ENCODE measurements at places on chromosomes 6 and 20. TPM values are rescaled to one million over a fixed set of nuclear protein-coding genes. Genes with fewer than 3 reads are reported as not detected.

- peaks cover 2% of the 10 kb centered on the region for H3K36me3 ChIP-seq
- peaks cover 16% of the 10 kb centered on the region for H3K4me1 ChIP-seq
- H3K27me3 ChIP-seq = no peaks in the 10 kb centered on the region
- DNase-seq = no peak
- no peak overlapping the region for H3K4me3 ChIP-seq
Observed at GRCh38 chr6:138726066-138726756, 47.4 kb upstream of the CCDC28A start.

Gene OPRM1
- not detected for total RNA-seq

DNA sequence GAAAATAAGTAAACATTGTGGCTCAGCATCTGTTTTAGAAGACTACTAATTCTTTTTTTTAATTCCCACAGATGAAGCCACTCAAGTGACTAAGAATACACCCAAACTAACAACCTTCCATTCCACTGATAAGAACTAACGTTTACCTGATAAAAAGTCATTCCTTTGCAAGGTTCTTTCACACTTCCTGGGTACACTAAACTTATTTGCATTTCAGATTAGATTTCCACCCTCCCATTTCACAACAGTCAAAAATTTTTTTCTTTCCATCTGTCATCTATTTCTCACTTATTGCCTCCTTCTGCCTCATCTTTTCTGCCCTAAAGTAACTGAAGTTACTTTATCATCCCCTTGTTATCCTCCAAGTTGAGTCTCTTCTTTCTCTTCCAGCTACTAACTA is 20.3 kb downstream of the MBOAT1 start:
- no peak overlapping the region for H3K4me3 ChIP-seq
- H3K27ac ChIP-seq = no peak overlapping the region
- DNase-seq = no peak
- no peaks in the 10 kb centered on the region for H3K27me3 ChIP-seq
- H3K4me1 ChIP-seq = no peaks in the 10 kb centered on the region

GRCh38 chr6:112235956-112236355 is 18.4 kb downstream of the LAMA4 start:
- H3K36me3 ChIP-seq = no peaks in the 10 kb centered on the region
- H3K27me3 ChIP-seq = no peaks in the 10 kb centered on the region
- DNase-seq = no peak
- H3K4me3 ChIP-seq = no peak overlapping the region

Gene WFDC12
- not detected for total RNA-seq

GRCh38 chr6:53634184-53634631 is 31.3 kb downstream of the KLHL31 start:
- peaks cover 49% of the 10 kb centered on the region for H3K27me3 ChIP-seq
- H3K27ac ChIP-seq = no peak overlapping the region
- no peak overlapping the region for H3K4me3 ChIP-seq
- peaks cover 16% of the 10 kb centered on the region for H3K4me1 ChIP-seq

All from mesothelial cell of epicardium (in vitro differentiated cells).